ENCODE measurements at places on chromosomes 1 and 21. TPM values are rescaled to one million over a fixed set of nuclear protein-coding genes. Genes with fewer than 3 reads are reported as not detected.

GRCh38 chr1:2356911-2357845, 34.2 kb downstream of the MORN1 start:
- DNase-seq: no peak

FTCD gene
- polyA plus RNA-seq: 22.6 TPM

DNA sequence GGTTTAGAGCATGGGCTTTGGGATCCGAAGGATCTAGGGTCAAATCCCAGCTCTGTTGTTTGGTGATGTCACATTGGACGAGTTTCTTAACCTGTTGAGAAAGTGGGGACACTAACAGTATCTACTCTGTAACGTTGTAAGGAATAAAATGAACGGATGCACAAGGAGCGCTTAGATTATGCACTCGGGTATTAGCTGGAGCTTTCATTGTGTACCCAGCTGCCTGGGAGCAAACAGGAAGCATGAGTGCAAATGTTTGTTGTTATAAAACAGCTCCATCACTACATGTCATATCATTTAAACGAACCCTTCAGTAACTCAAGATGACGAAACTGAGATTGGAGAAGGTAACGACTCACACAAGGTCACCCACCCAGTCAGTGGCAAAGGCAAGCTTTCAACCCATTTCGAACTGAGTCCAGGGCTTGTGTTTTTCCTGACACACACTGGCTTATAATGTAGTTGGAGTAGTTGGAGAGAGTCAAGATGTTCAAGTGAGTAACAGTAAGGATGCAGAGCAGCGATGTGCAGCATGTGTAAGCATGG, 16.2 kb upstream of the SLC6A17 start:
- no peak for DNase-seq

GRCh38 chr1:40067023-40067422, 26.5 kb downstream of the CAP1 start:
- DNase-seq: no peak

PHLDA3 gene
- 9.1 TPM for polyA plus RNA-seq
